Testis (tissue), 5 donors: ENCODE measurements at places on chromosomes 5 and 9. TPM values are rescaled to one million over a fixed set of nuclear protein-coding genes. Genes with fewer than 3 reads are reported as not detected.

DNA sequence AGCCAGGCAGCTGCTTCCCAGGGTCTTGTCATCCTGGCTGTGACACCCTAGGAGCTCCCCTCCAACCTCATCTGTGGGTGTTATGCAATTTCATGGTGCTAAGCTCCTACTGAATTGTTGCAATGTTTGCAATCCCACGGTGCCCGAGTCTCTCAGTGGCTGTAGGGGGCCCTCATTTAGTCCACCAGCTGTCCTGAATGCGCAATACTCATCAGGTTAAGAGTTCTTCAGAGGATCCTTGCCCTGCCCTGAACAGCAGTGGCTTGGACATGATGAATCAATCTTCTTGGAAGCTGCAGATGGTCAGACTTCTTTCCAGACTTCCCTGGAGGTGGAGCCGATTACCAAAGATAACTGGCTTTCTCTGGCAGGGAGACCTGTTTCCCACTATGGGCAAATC is 584.1 kb downstream of the CCDC171 start:
- DNase-seq = no peak

- no peak for DNase-seq
Observed at GRCh38 chr9:114757395-114757794, 48.4 kb downstream of the TNFSF15 start.

GRCh38 chr9:127847178-127847510 is 7.3 kb downstream of the ENG start:
- no peak for DNase-seq

DNA sequence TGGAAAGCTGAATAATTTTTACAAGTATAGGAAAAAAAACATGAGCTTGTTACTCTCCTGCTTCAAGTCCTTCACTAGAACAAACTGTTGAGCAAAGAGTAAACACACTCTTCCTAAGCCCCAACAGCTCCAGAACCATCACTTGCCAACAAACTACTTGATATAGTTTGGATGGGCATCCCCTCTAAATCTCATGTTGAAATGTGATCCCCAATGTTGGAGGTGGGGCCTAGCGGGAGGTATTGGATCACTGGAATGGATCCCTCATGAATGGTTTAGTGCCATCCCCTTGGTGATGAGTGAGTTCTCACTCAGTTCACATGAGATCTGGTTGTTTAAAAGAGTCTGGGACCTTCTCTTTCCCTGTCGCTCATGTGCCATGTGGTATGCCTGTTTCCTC is 82.8 kb downstream of the PLPP1 start:
- no peak for DNase-seq

- DNase-seq = no peak
Observed at GRCh38 chr5:158414780-158415179, 555.8 kb upstream of the CLINT1 start.

GRCh38 chr5:6730407-6730806 is 17.2 kb downstream of the TENT4A start:
- no peak for DNase-seq

GRCh38 chr5:5141625-5142525 is 1.7 kb downstream of the ADAMTS16 start:
- peak; percentile 71 for DNase-seq

DNA sequence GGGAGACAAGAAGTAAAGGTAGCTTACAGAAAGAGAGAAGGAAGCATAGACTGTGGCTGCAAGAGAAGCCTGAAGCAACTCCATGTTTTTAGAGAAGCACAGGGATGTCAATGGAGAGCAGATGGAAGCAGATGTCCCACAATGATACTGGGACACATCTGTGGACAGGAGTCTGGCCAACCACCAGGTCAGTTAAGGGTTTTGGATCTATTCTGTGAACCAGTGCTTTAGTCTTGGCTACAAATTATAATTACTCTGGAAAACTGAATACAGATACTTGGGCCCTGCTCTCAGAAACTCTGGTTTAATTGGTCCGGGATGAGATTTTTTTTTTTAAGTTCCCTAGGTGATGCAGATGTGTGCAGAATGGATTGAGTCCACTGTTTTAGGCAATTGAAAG is 592.8 kb downstream of the CSNK1G3 start:
- DNase-seq = no peak

GRCh38 chr5:180830253-180831138 is 27.9 kb upstream of the MGAT1 start:
- DNase-seq = peak; percentile 86

GRCh38 chr9:103902263-103902662 is 191.8 kb upstream of the SMC2 start:
- DNase-seq = no peak

DNA sequence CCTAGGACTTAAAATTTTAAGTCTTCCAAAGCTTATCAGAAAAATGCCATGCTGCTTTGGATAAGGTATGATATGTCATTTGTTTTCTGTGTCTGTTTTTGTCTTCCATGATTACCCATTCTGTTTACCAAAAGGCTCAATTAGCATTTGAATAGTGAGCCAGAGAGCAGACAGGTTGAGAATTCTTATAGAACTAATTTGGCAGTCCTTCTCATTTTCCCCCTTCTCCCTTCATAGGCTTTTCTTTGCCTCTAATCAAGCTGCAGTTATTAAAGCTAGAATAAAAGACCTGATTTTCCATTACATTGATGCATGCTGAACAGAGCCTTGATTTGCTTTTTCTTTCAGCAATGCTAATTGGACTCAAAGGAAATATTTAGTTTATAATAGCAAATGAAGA is 993.0 kb downstream of the MAT2B start:
- no peak for DNase-seq

DNA sequence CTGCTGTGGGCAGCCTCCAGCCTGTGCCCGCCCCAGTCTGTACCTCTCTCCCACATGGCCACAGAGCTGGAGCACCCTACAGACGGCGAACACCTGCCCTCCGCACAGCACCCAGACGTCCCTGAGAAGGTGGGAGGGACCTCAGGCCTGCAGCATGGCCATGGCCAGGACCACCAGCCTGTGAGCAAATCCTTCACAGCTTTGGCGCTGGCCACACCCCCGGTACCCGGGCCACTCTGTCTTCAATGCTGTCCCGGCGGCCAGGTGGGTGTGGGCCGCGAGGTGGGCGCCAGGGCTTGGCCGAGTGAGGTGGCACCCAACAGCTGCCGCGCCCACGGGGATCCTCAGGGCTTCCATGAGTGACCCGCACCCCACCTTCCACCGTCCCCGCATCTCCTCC is 18.7 kb downstream of the NOTCH1 start:
- DNase-seq = no peak

PCDHGC4 gene
- 6.1 TPM for total RNA-seq

PITX1 gene
- 4.1 TPM for total RNA-seq

CDKN2B-AS1 gene
- total RNA-seq = 3.5 TPM

ZBED3 gene
- 14.5 TPM for total RNA-seq
